NCI-H345 (cell line): ENCODE measurements at places on chromosomes 2 and 18.

DNA sequence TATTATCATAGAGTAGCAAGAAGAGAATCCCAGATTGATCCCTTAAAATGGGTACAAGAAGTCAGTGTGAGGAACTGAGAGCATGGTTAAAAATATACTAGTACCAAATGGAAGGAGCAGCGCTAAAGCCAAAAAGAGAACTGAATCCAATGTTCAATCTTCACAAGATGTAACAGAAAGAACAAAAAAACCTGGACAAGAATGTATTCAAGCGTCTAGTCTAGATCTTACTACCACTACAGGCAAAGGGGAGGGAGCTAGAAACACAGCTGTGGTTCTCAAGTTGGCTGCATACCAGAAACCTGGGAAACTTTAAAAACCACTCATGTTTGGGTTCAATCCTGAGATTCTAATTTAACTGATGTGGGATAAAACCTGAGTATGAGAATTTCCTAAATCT lies 57.5 kb downstream of the PIAS2 start:
- DNase-seq = no peak

GRCh38 chr2:203396667-203397066 lies 68.5 kb downstream of the ABI2 start:
- no peak for DNase-seq

GRCh38 chr2:166627893-166628292 lies 133.8 kb upstream of the SCN7A start:
- no peak for DNase-seq

DNA sequence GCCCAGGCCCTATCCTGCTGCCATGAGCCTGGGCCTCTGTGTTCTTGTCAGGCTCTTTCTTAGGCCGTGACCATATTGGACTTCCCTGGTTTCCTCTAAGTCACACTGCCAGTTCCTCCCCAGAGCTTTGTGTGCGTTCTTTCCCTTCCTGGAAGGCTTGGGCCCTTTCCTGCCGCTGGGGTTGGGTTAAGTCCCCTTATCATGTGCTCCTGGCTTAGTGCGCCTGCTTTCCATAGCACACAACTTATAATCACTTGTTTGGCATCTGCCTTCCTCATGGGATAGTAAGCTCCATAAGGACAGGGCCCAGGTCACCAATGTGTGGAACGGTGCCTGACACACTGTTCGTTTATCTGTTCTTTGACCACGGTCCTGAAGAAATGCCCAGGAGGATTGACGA lies 31.3 kb downstream of the NIFK start:
- DNase-seq = no peak

DNA sequence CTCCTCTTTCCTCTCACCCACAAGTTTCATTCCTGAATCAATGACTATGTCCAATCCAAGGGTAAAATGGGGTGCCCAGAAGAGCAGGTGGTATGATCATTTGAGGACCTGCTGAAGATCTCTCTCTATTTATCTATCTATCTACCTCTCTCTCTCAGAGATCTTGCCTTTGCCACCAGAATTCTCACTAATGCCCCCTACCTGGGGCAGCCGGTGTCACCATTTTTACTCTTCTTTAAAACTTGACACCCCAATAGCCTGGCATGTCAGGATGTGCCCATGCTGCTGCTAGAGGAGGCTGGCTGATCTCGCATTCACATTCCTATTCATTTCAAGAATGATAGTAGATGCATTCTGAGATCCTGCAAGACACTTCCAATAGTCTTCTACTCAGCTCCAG lies 24.3 kb upstream of the RPIA start:
- no peak for DNase-seq

GRCh38 chr18:13003466-13003896 lies 12.3 kb downstream of the CEP192 start:
- no peak for DNase-seq

DNA sequence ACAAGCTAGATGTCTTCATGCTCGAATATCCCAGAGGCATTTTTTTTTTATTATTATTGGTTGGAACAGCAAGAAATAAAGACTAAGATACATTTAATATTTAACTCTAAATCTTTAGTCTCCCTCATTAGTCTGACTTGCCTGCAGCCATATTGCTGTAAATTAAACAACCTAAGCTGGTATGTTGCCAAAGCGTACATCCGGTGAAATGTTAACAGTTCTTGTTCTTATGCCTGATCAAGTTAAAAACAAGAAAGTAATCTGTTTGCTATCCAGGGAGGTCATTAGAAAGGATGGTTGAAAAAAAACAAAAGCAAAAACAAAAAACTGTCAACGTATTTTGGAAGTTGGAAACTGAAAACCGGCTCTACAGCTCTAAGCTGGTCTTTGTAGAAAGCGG lies 125.9 kb upstream of the NABP1 start:
- DNase-seq = peak; percentile 51

DNA sequence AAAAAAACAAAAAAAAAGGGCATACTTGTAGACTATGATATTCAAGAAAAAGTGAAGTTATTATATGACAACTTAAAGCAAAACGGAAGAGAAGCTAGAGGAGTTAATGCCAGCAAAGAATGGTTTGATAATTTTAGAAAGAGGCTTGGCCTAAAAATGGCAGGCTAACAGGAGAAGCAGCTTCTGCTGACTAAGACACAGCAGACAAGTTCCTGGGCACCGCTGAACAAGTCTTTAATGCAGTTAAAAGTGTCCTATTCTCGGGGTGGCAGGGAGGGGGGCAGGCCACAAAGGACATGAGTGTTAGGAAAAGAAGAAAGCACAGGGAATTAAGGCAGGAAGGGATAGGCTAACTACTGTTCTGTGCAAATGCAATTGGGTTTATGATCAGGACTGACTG lies 50.3 kb upstream of the GAREM2 start:
- DNase-seq = no peak

DNA sequence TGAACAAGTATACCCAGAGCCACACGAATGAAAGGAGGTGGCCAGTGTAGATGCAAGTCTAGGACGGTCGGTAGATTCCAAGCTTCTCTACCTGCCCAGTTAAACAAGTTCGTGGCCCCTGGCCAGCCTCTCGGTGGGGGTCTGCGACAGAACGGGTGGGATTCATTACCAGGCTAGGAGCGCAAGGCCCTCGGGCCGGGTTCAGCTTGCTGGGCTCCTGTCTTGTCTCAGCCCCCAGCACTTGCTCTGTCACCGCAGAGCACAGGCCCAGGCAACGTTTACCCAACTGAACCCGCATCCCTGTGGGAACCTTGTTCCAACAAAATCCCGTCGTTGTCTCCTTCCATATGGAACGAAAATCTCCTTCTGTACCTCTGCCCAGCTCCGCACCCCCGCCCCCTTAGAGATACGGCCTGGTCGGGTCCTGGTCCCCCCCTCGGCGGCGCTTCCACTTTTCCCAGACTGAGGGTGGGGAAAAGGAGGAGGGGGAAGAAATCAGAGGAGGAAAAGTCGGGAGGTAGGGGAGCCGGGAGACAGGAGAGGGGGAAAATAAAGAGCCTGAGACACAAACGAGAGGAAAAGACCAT lies 1.9 kb upstream of the EMX1 start:
- no peak for DNase-seq

DNA sequence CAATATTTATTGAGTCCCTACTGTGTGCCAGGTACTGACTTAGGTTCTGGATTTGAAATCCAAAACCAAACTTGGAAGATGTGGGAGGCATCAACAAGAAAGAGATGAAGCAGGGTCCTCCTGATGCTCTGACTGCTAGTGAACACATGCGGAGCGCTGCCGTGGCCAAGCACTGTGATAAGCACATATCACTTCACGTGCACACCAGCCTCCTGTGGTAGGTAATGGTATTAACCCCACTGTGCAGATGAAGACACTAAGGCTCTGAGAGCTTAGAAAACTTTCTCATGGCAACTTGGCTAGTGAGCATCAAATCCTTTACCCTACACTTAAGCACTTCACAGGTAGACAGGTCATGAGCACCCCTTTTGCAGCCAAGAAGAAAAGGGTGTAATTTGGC lies 216.1 kb downstream of the HAUS1 start:
- DNase-seq = no peak

GRCh38 chr2:39989888-39990287 lies 210.8 kb upstream of the THUMPD2 start:
- DNase-seq = no peak

DNA sequence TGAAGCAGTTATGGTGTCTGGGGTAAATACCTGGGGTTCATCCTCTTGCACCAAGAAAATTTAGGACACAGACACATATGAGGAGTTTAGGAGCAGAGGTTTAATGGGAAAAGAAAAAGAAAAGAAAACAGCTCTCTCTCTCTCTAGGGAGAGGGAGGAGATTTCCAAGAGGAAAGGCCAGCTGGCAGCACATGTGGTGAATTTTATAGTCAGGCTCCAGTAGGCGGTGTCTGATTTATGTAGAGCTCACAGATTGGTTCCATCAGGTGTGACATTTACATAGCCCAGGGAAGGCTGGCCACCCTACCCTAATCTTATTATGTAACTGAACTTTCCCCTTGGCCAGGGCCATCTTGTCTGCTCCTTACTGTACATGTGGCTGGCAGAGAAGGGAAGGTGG lies 297.5 kb upstream of the RGPD4 start:
- DNase-seq = peak; percentile 12

GRCh38 chr2:120235681-120236080 lies 12.5 kb upstream of the TMEM185B start:
- no peak for DNase-seq

- DNase-seq = no peak
These were observed 80.2 kb upstream of the GPC1 start for GRCh38 chr2:240355001-240355891.

- DNase-seq = no peak
These were observed 134.3 kb downstream of the THADA start for GRCh38 chr2:43461453-43462073.

DNA sequence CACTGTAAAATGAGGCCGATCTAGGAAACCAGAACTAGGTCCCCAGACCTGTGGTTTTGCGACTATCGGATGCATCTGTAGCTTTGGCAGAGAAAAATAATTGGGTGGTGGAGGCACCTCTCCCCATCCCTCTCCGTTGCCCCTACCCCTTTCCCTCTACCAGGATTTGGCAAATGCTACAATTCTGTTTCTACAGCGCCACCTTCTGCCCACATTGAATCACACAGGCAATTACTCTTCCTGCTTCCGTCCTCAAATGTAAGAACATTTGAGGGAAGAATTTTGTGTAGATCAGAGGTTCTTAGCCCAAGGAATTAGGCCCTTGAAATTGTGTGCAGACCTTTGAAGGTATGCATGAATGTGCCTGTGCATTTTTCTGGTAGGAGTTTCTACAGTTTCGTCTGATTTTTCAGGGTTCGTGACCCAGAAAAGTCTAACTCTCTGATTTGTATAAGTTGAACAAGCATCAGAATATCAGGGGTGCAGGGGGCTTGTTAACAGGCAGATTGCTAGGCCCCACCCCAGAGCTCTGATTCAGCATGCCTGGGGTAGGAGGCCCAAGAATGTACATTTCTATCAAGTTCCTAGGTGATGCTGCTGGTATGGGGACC lies 11.2 kb downstream of the ATP6V1B1 start:
- DNase-seq = peak; percentile 48

DNA sequence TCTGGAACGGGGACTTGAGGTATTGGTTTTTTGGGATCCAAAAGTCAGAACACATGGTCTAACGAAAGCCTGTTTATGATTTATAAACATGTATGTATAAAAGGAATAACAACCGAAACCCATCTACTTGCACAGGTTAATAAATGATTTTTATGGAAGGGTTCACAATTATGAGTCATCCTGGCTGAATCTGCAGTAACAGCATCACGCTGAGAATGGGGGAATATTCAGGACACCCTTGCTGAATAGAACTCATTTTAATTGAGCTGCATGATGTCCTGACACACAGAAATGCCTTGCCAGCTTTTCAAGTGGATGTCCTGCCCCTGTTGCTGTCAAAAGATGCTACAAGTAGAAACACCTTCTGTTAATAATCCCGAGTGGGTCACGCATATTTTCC lies 54.7 kb upstream of the TGFA start:
- DNase-seq = no peak

- DNase-seq = peak; percentile 35
These were observed 187.3 kb downstream of the VAPA start for GRCh38 chr18:10100941-10101701.

DNA sequence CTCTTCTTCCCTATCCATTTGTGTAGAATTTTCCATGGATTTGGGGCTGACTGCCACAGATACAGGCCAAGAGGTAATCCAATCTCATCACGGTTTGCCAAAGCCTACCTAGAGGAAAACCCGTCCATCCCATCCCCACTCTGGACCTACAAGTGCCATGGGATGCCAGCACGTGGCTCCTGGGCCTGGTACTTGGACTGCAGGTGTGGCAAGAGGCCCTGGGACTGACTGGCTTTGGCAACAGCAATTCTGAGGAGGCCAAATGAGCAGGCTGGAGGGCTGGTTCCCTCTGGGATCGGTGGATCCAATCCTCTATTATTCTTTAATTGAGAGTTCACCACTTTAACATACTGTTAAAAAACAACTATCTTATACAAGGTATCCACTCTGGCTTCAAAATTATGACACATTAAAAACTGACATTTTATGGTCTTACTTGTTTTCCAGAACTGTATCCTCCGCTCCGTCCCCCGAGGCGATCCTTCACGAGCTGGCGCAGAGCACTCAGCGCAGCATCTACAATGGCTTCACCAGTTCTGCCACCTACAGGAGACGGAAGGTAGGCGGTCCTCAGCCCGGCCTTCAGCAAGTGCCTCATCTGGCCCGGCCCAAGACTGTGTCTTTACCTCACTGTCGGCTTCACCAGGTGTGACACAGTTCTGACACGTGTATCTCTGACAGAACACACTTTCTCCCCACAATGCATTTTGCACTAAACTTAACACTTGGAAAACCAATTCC lies 19.8 kb downstream of the PDIA6 start:
- DNase-seq = no peak

DNA sequence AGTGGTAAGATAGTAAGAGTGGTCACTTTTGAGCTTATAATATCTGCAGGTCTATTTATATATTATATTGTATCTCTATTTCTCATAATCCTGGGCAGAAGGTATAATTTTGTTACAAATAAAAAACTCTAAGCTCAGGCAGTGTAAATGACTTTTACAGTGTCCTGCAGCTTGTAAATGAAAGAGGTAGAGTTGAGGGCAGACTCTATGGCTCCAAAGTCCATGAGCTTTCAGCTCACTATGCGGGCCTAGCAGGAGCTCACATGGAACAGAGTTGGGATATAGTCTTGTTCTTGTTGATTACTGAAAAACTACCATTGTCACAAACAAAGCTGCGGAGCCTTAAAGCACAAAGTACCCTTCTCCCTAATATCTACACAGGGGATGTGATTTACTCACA lies 361.4 kb downstream of the LNPK start:
- DNase-seq = no peak

DNA sequence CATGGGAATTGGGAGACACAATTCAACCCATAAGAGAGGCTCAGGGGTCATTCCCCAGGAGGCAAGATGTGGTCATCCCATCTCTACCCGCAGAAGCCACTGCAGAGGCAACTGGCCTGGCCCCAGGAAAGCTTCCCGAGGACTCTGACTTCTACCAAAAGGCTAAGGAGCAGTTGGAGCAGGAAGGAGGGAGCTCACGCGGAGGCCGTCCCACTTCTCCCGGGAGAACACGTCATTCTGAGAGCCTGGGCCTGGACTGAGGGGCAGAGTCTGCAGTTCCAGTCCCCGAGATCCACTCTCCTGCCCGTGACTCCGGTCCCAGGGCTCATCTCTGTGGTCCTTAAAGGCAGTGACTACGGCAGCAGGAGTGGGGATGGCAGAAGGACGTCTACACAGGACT lies 69.0 kb upstream of the TAF1B start:
- no peak for DNase-seq
